ENCODE measurements at places on chromosomes 7 and 10. TPM values are rescaled to one million over a fixed set of nuclear protein-coding genes. Genes with fewer than 3 reads are reported as not detected.

DNA sequence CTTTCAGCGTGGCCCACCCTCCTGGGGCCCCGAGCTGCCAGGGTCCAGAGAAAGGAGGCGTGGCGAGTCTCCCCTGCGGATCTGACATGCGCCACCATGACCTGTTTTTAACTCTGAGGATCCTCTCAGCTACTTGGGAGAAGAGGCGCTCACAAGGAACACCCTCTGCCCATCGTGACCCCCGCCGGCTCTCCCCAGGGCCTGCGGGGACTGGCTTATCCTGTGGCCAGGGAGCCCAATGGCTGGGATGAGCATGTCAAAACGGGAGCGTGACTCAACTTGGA lies 93.7 kb downstream of the EBF3 start:
- H3K4me3 ChIP-seq: no peak overlapping the region
- no peak for DNase-seq
- no peaks in the 10 kb centered on the region for H3K4me1 ChIP-seq
- no peaks in the 10 kb centered on the region for H3K27me3 ChIP-seq

DNA sequence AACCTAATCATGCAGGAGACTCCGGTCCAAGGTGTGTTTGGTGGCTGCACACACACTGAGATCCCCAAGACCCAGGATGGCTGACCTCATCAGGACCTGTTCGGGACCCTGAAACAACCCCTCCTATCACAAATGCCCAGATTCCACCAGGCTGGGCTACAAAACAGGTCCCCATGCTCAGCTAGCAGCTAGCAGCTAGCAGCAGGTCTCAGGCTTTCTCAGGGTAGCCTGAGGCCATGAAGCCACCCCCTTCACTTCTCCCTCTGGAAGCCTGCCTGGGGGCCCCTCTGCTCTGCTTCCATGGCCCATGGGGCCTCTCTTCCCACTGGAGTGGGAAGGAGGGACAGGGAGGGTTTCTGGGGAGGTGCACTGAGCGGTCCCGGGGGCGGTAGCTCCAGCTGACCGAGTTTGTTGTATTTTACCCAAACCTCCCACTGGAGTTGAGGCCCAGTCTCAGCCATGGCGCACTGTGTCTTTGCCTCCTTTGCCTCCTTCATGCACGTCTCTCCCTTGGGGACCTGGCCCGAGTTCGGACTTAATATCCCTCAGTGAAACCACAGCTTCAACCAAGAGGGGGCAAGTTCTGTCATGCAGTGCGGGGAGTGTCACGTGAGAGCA lies 95.1 kb upstream of the GPR26 start:
- H3K4me1 ChIP-seq: no peaks in the 10 kb centered on the region
- no peaks in the 10 kb centered on the region for H3K36me3 ChIP-seq
- H3K4me3 ChIP-seq: no peak overlapping the region
- peaks cover 58% of the 10 kb centered on the region for H3K27me3 ChIP-seq
- DNase-seq: no peak
- no peak overlapping the region for H3K27ac ChIP-seq

NUDT13 gene
- 4.5 TPM for total RNA-seq

PLCE1 gene
- 1.7 TPM for total RNA-seq

SPDYE9 gene
- total RNA-seq: not detected

ZNF425 gene
- total RNA-seq: 0.52 TPM

DNA sequence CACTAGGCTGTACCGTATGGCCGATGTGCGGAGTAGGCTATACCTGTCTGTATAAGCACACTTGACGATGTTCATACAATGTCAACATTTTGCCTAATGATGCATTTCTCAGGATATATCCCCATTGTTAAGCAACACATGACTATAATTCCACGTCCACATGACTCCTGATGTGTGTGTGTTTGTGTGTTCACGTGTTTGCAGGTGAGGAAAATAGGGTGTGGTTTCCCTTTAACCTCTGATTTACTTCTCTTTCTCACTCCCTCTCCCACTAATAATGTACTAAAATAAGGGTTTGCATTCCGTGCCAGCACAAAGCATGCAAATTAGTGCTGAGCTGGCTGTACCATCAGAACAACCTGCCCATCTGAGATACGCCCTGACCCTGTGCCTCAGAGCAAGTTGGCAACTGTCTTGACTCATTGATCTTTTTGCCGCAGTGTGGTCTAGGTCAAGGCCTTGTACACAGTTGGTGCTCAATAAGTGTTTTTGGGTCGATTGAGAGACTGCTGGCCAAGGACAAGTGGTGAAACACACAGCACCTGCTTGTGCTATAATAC lies 64.6 kb upstream of the DOCK1 start:
- no peaks in the 10 kb centered on the region for H3K27me3 ChIP-seq
- H3K4me3 ChIP-seq: no peak overlapping the region
- H3K27ac ChIP-seq: no peak overlapping the region
- H3K4me1 ChIP-seq: no peaks in the 10 kb centered on the region
- DNase-seq: no peak

- H3K4me3 ChIP-seq: no peak overlapping the region
- H3K27me3 ChIP-seq: no peaks in the 10 kb centered on the region
- H3K27ac ChIP-seq: no peak overlapping the region
- DNase-seq: no peak
Measured at GRCh38 chr7:106542550-106543220, 118.3 kb downstream of the CCDC71L start.

GRM8 gene
- not detected for total RNA-seq

DNA sequence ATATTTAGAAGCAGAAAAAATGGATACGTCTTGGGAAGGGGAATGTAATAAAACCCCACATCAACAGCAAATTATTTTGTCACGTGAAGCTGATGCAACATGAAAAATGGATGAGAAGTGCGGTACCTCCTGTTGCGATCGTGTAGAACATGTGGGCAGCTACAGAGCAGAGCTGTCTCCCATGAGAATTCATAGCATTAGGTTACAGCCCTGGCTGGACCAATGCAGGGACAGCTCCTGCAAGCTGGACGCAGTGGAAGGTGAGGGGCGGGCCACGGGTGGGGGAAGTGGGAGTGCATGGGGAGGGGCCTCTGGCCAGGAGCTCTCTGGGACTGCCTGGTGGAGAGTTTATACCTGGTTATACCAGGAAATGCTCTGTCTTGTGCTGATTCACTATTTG lies 120.3 kb downstream of the GATA3 start:
- no peak for DNase-seq
- no peaks in the 10 kb centered on the region for H3K4me1 ChIP-seq
- H3K36me3 ChIP-seq: no peaks in the 10 kb centered on the region

DNA sequence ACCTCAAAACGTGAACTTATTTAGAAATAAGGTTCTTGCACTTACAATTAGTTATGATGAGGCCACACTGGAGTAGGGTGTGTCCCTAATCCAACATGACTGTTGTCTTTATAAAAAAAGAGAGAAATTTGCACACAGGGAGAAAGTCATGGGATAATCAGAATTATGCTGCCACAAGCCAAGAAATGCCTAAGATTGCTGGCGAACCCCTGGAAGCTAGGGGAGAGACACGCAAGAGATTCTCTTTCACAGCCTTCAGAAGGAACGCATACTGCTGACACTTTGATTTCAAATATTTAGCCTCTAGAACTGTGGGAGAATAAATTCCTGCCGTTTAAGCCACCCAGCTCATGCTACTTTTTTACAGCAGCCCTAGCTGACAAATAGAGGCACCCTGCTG lies 138.3 kb downstream of the CCDC71L start:
- no peaks in the 10 kb centered on the region for H3K36me3 ChIP-seq
- H3K27me3 ChIP-seq: no peaks in the 10 kb centered on the region
- H3K4me3 ChIP-seq: no peak overlapping the region
- no peak overlapping the region for H3K27ac ChIP-seq

GRCh38 chr7:107857541-107857912 lies 33.5 kb upstream of the DLD start:
- H3K4me3 ChIP-seq: no peak overlapping the region
- no peaks in the 10 kb centered on the region for H3K27me3 ChIP-seq
- DNase-seq: no peak
- H3K27ac ChIP-seq: no peak overlapping the region
- H3K4me1 ChIP-seq: no peaks in the 10 kb centered on the region
- H3K36me3 ChIP-seq: no peaks in the 10 kb centered on the region

SLC37A3 gene
- total RNA-seq: 5.2 TPM

DNA sequence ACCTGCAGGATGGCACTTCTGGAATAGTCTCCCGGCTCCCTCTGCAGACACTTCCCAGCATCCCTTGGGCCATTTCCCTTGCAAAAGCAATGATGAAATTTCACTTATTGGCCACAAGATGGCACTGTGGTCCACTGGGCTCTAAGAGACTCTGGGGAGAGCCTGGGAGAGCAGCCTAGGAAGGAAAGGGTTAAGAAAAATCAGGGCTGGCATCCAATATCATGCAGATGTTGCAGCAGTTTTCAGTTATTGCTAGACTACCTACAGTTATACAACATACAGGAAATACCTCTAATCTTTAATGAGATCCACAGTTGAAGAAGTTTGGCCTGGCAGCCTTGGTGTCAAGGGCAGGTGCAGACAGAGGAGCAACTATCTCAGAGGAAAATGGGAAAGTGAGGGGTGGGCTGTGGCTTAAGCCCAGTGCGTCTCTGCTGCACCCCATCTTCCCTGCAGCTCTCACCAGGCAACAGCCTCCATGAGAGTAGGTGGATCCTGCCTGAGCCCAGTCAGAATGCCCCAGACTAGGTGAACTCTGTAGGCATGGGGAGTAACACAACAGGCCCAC lies 100.2 kb upstream of the PRSS58 start:
- H3K36me3 ChIP-seq: no peaks in the 10 kb centered on the region
- peaks cover 8% of the 10 kb centered on the region for H3K4me1 ChIP-seq
- H3K27me3 ChIP-seq: peaks cover 8% of the 10 kb centered on the region
- no peak overlapping the region for H3K27ac ChIP-seq
- H3K4me3 ChIP-seq: no peak overlapping the region
- no peak for DNase-seq

DNA sequence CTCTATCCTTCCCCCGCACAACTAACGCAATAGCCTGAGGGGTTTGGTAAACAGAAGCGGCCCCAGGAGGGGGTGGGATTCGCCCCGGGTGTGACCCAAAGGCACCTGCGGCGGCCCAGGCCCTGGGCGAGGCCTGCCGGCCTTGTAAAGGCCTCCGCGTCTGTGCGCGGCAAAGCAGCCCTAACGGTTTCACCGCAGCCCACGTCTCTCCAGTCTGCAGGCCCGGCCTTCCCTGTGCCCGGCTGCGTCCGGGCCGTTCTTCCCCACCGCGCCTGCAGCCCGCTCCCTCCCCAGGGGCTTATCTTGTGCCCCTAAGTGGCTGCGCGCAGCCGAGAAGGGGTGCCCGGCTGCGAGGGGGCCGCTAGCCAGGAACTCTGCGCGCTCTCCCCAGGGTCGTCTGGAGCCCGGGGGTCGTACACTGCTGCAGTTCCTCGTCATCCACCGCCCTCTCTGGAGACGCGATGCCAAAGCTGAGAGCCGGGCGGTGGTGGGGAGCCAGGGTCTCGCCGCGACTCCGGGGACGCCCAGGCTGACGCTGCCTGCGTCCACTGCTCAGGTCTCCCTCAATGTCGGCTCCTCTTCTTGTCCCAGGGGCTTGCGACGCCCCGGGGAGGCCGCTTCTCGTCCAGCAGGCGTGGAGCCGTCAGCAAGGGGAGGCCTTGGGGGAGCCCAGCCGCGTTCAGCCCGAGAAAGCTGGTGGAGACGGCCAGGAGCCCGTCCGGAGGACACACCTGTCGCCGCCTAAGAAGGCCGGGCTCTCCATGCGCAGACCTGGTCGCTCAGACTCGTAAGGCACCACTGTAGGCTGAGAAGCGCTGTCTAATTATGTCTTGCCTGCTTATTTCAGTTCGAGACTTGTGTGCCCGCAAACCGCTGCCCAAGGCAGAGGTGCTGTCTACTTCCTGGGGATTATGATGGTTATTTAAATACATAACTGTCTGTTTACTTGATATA lies 132.3 kb downstream of the SPAG6 start:
- H3K4me1 ChIP-seq: peaks cover 27% of the 10 kb centered on the region
- no peaks in the 10 kb centered on the region for H3K36me3 ChIP-seq
- H3K27ac ChIP-seq: no peak overlapping the region
- DNase-seq: no peak
- H3K4me3 ChIP-seq: peak overlapping the region; percentile 50
- H3K27me3 ChIP-seq: peaks cover 63% of the 10 kb centered on the region

Data from heart right ventricle (tissue), 16 donors.